H4 (cell line): ENCODE measurements at places on chromosomes 2 and 18.

- no peak for DNase-seq
Observed at GRCh38 chr2:64825831-64826491, 163.2 kb upstream of the SLC1A4 start.

DNA sequence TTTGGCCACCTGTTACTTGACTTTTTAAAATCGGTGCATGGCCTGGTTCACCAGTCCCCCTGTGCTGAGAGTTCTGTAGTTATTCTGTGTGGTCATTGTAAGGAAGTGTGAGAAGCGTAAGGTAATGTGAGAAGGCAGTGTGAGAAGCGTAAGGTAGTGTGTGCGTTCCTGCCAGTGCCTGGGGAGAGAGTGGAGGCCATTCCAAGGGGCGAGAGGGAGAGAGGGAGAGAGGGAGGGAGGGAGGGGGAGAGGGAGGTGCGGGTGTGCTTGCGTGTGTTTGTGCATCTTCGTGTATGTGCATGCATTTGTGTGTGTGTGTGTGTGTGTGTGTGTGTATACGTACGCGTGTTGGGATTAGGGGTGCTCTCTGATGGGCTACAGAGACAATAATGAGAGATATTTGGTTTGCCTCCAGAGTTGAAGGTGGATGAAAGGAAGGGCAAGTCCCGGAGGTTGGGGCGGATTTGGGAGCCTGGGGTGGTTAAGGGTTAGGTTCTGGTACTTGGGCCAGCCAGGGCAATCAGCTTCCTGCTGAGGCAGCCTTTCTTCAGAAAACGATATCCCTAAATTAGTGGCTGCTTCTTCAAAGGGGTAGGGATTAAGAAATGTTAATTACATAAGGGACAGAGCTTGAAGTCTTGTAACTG lies 53.7 kb downstream of the SGPP2 start:
- DNase-seq, result no peak

DNA sequence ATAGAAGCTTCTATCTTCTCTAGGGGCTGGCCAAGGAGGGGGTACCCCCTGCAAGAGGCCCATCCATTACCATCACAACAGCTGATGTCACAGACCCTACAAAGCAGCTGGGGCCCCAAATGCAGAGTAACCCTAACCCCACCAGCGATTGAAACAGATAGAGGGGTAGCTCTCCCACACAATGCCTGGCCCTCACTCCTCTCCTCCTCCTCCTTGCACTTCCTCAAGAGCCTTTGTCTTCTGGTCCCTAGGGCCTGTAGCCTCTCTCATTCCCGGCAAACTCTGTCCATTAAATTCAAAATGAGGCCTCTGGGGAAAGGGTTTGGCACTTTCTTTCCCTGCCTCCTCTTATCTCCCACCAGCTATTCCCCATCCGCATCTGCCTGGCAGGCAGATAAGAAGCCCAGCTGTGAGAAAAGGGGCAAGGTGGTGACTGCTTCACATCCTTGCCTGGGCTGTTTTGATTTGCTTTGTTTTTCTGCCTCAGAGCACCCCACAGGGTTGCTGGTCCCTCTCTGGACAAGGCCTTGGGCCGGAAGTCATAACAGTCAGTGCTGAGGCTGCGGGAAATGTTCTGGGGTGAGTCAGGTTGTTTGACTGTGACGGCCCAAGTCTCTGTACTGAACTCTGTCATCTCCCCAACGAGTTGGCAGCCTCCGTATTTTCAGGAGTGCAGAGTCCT lies 26.1 kb upstream of the CYP26B1 start:
- no peak for DNase-seq

DNA sequence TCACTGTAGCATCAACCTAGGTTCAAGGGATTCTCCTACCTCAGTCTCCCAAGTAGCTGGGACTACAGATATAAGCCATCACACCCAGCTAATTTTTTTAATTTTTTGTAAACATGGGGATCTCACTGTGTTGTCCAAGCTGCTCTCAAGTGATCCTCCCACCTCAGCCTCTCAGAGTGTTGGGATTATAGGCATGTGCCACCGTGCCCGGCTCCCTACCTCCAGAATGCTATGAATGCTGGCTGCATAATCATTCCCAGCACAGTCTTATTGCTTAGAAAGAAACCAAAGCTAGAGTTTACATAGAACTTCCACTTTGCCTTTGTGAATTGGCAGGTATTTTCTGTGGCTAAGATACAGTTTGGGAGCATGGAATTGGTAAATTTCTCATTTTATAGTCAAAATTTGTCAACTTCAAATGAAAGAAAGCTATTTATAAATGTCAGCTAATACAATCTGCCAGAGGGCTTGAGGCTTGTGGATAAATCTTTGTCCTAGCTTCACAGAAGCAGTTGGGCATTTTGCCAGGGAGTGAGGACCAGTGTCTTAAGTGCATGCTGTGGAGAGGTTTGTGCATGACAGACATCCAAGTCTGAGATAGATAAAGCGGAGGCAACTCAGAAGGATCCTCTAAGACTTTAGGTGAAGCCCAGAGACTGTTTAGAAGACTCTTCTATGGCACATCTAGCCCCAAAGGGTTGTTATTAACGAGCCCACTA lies 175.4 kb downstream of the ANTXR1 start:
- no peak for DNase-seq

- DNase-seq, result no peak
Observed at GRCh38 chr2:27965841-27966240, 75.3 kb downstream of the BABAM2 start.

GRCh38 chr2:42796427-42797248 lies 4.3 kb upstream of the HAAO start:
- no peak for DNase-seq

DNA sequence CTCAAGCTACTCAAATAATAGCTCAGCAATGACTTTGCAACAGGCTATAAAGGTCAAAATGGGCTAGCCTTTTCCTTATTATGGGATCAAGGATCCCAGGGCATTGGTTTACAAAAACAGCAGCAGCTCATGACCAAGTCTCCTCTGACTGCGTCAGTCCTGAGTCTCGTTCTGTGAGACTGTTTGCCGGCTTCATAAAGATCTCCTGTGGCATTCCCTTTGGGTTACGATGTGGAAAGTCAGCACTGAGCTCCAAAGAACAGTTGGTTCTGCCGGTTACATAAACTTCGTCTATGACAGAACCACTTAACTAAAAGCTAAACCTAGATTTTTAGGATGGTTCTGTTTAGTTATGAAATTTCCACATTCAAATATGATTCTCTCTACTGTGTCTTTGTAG lies 674.9 kb downstream of the ZEB2 start:
- no peak for DNase-seq

GRCh38 chr2:160465406-160465805 lies 28.2 kb downstream of the RBMS1 start:
- DNase-seq, result no peak

DNA sequence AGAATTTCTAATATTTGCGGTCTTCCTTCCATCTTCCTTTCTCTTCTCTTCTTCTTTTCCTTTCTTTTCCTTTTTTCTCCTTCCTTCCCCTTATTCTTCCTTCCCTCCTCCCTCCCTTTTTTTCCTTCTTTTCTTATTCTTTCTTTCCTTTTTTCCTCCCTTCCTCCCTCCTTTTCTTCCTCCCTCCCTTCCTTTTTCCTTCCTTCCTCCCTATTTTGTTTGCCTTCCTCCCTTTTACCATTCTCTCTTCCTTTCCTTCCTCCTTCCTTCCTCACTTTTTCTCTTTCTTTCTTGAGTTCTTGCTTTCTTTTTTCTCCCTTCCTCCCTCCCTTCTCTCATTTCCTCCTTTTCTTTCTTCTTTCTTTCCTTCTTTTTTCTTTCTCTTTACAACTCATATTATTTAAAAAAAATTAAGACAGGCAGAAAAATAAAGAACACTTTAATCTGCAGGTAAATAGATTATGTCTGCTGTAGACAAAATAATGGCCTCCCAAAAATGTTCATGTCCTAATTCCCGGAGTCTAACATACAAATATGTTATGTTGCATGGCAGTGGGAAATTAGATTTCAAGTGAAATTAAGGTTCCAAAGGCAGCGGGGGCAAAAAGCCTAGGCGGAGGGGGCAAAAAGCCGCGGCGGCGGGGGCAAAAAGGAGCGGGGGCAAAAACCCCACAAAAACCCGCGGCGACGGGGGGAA lies 152.4 kb downstream of the ANKRD30BL start:
- DNase-seq, result no peak

- no peak for DNase-seq
Observed at GRCh38 chr18:63818212-63818611, 43.0 kb downstream of the SERPINB7 start.

DNA sequence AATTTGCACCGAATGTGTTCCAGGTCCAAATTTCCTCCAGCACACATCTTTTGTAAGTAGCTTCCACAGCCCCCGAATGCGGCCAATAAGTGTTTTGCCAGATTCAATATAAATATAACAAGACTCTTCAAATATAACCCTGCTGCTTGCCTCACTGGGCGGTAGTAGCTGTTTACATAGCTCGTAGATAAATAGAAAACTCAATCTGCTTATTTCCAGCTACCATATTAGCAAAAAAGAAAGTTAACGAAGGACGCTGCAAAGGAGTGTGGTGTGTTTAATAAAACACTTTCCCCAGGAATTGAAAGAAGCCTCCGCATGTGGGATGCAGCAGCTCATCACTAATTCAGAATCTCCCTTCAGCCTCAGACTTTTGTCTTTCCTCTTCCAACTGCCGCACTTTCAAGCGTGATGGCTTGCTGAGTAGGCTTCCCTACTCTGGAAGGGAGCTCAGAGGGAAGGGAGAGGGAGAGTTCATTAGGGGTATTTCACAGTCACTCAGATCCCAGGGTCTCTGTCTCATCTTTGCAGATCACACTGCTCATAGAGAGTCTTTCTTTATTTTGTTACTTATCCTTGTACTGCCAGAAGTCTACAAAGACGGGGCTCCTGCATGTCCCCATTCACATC lies 367.0 kb downstream of the RND3 start:
- DNase-seq, result no peak

- DNase-seq, result peak; percentile 60
Observed at GRCh38 chr2:221969087-221969829, 329.5 kb downstream of the PAX3 start.
